AG20443 (cell line): ENCODE measurements at places on chromosomes 7 and 10.

DNA sequence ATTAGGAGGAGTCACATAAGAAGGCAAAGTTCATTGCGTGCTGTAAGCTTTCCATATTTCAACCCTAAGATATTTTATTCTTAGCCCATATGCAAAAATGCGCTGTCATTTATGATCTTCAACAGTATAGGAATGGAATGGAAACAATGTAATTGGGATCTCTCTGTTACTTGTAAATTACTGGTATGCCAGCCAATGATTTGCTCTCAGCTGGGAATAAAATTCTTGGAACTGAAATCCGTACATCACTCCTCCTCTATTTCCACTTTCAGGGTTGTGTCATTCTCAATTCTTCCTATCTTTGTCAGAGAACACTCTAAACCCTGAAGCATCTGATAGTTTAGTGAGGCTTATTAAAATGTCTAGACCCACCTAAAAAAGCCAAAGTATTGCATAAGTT lies 80.7 kb upstream of the STEAP4 start:
- DNase-seq: no peak

GRCh38 chr10:77989081-77989724 lies 40.1 kb downstream of the POLR3A start:
- DNase-seq: peak; percentile 67

- DNase-seq: no peak
Observed at GRCh38 chr7:30630986-30631385, 36.3 kb downstream of the GARS1 start.

- DNase-seq: no peak
Observed at GRCh38 chr10:123433539-123433938, 232.6 kb upstream of the GPR26 start.

DNA sequence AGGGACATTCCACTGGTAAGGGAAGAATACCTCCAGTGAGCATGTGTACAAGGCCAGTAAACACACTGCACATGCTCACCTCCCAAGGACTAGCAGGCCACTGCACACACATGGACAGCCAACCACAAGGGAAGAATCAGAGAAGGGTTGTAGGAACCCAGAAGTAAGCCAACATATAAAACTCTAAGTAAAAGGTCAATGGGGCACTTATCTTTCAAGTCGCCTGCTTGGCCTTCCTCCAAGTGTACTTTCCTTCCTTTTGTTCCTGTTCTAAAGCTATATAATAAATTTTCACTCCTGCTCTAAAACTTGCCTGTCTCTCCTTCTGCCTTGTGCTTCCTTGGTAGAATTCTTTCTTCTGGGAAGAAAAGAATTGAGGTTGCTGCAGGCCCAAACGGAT lies 33.0 kb downstream of the ORC5 start:
- DNase-seq: no peak

GRCh38 chr7:146875981-146876380 lies 759.4 kb downstream of the CNTNAP2 start:
- DNase-seq: no peak

- DNase-seq: no peak
Observed at GRCh38 chr10:90937645-90938258, 16.9 kb upstream of the ANKRD1 start.
